ENCODE measurements at places on chromosomes 5 and 9.

- no peak for DNase-seq
These were observed 17.9 kb upstream of the POC5 start for GRCh38 chr5:75734913-75735789.

DNA sequence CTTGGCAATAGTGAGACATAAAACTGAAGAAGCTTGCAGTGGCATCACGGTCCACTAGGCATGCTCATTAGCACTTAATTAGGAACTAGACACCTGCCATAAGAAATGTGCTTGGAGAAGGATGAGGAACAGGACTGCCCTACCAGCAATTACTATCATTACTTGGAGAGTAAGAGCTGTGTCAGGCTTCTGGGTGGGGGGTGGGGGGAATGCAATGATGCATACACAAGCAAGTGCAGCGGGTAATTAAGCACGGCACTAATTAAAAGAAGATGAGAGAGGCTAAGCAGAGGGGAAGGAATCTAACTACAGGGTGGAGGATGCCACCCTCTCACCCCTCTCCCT is 53.1 kb downstream of the TLE1 start:
- DNase-seq: no peak

DNA sequence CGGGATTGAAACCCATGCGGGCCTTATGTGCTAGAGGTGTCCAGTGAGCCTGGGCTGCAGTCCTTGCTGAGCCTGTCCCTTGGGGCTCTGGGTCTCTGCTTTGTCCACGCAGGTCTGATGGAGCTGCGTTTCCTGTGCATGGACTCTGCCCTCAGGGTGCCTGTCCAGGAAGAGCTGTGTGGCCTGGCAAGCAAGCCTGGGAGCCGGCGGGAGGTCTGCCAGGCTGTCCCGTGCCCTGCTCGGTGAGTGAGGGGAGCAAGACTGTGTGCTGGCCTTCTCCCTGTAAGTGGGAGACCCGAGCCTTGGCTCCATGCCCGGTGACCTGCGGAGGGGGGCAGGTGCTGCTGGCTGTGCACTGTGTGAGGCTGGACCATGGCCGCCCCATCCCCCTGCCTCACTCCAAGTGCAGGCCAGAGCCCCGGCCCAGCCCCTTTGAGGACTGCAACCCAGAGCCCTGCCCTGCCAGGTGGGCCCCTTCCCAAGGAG is 11.2 kb upstream of the CACFD1 start:
- DNase-seq: no peak

DNA sequence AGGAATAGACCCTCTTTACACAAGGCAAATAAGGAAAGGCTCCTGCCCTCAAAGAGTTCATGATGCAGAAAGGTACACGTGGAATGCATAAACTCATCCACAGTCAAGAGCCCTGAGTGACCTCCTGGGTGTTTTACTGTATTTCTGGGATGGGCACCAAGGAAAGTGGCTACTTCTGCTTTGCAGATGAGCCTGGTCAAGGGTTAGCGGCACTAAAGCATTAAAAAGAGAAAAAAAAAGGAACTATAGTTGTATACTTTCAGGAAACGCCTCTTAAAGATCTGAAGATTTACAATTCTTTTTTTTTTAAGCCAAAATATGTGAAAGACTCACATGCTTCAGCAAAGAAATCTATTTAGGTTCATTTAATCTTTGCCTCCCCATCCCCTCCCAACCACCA is 366.2 kb upstream of the PDE4D start:
- DNase-seq: no peak

DNA sequence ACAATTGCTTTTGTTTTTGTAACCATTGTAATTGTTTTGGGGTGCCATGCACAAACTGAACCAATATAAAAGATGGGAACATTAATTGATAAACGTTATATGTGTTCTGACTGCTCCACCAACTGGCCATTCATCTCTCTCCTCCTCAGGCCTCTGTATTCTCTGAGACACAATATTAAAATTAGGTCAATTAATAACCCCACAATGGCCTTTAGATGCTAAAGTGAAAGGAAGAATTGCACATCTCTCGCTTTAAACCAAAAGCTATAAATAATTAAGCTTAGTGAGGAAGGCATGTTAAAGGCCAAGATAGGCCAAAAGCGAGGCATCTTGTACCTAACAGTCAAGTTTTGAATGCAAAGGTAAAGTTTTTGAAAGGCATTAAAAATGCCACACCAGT is 448.4 kb upstream of the ITGA1 start:
- no peak for DNase-seq

- DNase-seq: no peak
These were observed 199.9 kb upstream of the CDKN2B start for GRCh38 chr9:22208846-22209585.

DNA sequence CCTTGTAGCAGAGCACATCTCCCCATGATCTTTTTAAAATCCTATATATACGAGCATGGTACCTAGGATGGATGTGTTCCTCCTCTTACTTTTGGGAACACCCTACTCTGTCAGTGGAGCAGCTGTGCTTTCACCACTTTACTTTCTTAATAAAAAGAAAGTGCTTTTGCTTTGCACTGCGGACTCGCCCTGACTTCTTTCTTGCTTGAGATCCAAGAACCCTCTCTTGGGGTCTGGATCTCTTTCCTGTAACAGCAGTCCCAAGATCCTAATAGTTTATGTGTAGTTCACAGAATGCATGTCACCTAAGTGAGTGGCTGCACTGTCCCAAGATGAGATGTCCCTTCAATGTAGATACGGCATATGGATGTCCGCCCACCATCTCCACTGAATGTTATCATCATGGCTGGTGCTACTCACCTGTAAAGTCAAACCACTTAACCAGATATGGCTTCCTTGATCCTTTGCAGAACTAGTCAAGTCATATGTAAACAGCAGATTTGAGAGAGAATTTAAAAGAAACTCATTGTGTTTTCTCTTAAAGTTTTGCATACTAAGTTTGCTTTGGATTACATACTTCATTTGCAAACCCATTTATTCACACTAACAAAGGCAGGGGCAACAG is 1.9 kb downstream of the FGF1 start:
- DNase-seq: no peak

- no peak for DNase-seq
These were observed 136.9 kb downstream of the SEMA5A start for GRCh38 chr5:9408964-9409363.

DNA sequence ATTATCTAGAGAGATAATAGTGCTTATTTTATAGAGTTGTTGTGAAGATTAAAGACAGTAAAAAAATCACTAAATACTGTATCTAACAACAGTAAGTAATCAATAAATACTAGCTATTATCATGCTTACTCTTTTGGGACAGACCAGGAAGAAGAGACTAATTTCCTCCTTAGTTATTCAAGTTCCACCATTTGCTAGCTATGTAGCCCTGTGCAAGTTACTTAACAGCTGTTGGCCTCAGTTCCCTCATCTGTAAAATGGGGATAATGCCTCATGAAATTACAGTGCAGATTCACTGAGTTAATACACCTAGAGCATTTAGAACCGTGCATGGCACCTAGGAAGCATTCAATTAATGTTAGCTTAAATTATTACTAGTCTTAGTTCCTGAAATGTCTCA is 2.6 kb downstream of the RBM18 start:
- DNase-seq: no peak

- DNase-seq: no peak
These were observed 8.8 kb upstream of the LCP2 start for GRCh38 chr5:170306381-170306831.

DNA sequence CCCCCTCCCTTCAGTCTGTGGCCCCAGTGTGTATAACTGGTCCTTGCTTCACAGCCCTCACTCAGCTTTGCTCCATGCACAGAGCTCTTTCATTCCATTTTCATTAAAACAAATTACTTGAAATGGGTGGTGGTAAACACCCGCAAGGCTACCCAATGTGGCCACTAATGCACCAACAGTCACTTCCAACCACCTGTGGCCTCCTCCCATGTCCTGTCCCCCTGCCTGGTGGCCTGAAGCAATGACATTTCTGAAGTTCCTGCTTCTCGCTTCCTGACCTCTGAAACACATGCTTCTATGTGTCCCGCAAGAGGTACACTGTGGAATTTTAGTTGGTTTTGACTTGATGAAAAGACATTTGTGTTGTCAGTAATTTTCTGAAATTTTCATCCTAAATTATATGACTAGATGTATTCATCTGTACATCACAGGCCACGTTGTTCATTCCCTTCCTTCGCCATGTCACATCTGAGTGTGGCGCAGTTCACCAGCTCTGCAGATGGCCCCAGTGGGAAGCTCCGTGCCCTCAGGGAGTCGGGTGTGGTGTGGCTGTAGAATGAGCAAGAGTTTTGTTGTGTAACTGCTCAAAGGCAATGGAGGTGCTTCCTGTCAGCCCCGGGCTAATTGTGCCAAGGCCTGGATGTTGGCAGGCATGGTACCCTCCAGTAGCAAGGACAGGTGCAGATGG is 9.6 kb downstream of the ROPN1L start:
- DNase-seq: no peak

DNA sequence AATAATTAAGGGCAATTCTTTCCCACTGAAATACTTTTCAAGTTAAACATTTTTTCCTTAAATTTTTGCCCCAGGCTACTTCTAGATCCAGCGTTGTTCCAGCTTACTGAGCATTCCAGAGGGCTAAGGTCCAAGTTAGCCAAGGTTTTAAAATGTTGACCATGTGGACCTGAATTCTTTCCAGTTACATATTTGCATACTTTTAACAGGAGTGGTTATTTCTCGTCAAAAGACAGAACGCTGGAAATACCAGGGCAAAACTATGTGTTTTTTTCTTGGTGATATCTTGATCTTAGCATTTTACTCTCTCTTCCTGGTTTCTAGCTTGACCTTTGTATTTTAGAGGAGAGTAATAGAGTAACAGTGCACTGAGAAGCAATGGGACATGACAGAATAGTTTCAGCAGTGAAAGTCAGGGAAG is 32.8 kb downstream of the TMC1 start:
- no peak for DNase-seq

DNA sequence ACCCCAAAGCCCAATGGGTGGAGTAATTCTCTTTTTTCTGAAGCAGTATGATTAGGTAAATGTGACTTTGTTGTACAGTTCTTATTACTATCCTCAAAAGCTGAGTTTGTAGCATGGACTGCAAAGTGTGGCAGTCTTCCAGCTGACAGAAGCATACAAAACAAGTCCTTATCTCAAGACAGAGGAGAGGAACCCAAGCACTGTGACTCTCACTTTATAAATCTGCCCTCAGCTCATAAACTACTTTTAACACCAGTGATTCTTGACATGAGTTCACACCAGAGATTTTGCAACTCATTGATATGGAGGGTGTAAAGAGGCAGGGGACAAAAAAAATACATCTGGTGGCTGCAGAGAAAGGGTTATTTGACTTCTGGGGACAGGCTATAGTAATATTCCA is 251.6 kb downstream of the NTRK2 start:
- no peak for DNase-seq

DNA sequence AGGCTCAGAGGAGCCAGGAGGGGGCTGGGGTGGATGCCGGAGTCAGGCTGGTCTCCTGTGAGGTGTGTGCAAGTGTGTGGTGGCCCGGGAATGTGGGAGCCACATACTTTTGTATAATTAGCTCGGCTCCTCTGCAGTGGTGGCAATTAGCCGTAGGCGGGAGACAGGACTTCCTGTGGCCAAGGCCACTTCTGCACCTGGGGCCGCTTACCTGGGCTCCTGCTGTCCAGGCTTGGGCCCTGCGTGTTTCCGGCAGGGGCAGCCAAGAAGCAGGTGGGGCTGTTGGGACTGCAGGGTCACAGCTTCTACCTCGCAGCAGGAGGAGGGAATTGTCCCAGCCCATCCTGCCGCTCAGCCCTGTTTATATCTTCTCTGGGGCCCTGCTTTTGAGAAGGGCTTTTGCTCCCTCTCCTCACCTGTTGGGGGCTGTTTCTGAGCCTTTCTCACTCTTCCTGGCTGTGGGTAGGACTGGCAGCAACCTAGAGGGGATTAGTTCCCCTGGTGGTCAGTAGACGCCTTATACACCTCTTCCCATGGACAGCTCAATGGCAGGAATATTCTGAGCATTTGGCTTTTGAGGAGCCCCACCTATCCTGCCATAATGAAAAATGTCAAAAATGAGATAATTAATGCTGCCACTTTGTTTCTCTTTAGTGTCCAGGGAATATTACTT is 145.4 kb upstream of the PITX1 start:
- DNase-seq: no peak

DNA sequence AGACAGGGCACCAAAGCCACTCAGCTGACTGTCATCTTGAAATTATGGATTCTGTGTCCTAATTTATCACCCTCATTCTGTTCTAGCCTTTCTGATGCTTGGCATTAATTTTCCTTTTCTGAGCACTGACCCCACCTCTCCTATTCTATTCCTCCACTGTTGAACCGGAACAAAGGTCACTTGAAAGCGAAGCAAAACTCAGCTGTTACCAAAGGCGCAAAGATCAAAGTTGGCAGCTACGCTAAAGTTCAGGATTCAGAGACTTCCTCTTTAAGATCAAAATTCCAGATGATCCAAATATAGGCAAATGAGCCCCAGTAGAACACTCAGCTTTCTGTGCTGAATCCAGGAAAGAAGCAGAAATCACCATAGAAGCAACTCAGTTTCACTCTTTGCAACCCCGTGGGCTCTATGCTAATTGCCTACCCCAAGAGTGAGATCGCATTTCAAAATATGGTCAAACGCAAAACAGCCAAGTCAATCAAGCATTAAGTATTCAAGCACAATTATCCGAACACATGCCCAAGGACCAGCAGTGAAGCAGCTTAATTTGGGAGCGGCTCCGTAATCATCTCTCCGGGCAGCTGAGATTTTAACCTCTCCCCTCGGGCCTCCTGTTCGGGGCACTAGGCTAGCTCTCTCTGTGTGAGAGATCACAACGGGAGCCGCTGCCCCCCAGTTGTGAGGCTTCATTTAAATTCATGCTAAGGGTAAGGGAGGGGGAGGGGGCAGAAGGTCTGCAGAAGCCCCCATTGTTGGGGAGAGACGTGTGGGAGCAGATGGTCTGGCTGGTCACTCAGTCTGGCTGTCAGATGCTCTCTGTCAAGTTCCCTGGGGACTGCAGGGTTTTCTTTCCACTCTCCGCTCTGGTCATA is 288.6 kb downstream of the ELAVL2 start:
- DNase-seq: no peak

- no peak for DNase-seq
These were observed 268.8 kb upstream of the ANKRD55 start for GRCh38 chr5:56501781-56502557.

DNA sequence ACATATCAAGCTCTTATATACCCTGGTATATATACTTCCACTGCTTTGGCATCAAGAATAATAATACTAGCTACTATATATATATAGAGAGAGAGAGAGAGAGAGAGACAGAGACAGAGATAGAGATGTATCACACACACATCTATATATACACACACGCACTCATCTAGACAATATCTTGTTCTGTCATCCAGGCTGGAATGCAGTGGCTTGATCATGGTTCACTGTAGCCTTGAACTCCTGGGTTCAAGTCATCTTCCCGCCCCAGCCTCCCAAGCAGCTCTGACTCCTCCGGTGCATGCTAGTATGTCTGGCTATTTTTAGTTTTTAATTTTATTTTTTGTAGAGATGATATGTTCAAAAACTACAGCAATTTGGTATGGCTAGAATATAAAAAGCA is 22.5 kb downstream of the ANKHD1 start:
- no peak for DNase-seq

GRCh38 chr5:95928724-95929253 is 32.9 kb downstream of the ELL2 start:
- no peak for DNase-seq

GRCh38 chr5:81486711-81487110 is 92.8 kb upstream of the ACOT12 start:
- DNase-seq: no peak
